Mesothelial cell of epicardium (in vitro differentiated cells): ENCODE measurements at places on chromosomes 5 and 9. TPM values are rescaled to one million over a fixed set of nuclear protein-coding genes. Genes with fewer than 3 reads are reported as not detected.

The ROPN1L gene
- total RNA-seq: 0.23 to 0.45 TPM in 2 of 3 replicates, not detected in the other

The HAVCR1 gene
- 0.20 to 0.66 TPM (median 0.25 TPM) in 3 replicates for total RNA-seq

The MARCOL gene
- 0.18 TPM in 1 of 3 replicates, not detected in the others for total RNA-seq

The CATSPER3 gene
- 1.1 to 1.5 TPM (median 1.4 TPM) in 3 replicates for total RNA-seq

The OR13F1 gene
- total RNA-seq: not detected in 3 replicates

The SVEP1 gene
- total RNA-seq: 44.5 to 47.2 TPM (median 45.2 TPM) in 3 replicates

The HTR1A gene
- 0.13 TPM in 1 of 3 replicates, not detected in the others for total RNA-seq

The CD72 gene
- total RNA-seq: 4.2 to 5.2 TPM (median 4.7 TPM) in 3 replicates

The SPATA6L gene
- total RNA-seq: 5.5 to 6.7 TPM (median 6.1 TPM) in 3 replicates

The SPINK13 gene
- total RNA-seq: not detected in 3 replicates

GRCh38 chr5:66249920-66250319 is 105.8 kb downstream of the SREK1 start:
- no peaks in the 10 kb centered on the region for H3K27me3 ChIP-seq
- H3K36me3 ChIP-seq: no peaks in the 10 kb centered on the region
- no peak overlapping the region for H3K27ac ChIP-seq
- no peak for DNase-seq

DNA sequence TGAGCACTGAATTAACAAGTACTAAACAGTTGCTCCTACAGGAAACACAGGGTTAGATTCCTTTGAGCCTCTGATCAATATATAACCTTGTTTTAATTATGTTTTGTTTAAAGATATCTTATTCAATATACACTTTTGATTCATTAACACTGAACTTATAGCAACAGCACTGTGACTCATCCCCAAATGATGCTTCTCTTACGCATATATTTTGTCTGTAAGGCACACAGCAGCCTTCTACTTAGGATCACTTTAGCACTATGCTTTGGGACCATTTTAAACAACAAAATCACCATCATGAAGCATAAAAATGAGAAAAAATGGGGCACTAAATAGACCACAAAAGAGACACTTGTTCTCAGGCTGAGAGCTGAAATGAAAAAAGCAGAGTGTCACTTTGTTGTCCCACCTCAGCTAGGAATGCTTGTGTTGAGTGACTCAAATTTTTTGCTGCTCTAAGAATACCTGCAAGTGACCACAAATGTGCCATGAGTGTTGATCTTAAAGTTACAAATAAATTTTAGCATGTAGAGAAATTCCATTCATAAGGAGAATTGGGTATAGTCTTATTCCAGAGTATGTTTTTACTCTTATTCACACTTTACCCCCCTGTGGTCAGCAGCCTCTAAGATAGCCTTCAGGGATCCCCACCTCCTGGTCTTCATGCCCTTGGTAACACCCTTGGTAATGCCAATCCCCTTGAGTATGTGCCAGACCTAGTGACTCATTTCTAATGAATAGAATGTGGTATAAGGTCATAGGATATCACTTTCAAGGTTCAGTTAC is 252.7 kb upstream of the IL12B start:
- H3K36me3 ChIP-seq: no peaks in the 10 kb centered on the region
- H3K4me1 ChIP-seq: no peaks in the 10 kb centered on the region
- H3K4me3 ChIP-seq: no peak overlapping the region
- DNase-seq: no peak

DNA sequence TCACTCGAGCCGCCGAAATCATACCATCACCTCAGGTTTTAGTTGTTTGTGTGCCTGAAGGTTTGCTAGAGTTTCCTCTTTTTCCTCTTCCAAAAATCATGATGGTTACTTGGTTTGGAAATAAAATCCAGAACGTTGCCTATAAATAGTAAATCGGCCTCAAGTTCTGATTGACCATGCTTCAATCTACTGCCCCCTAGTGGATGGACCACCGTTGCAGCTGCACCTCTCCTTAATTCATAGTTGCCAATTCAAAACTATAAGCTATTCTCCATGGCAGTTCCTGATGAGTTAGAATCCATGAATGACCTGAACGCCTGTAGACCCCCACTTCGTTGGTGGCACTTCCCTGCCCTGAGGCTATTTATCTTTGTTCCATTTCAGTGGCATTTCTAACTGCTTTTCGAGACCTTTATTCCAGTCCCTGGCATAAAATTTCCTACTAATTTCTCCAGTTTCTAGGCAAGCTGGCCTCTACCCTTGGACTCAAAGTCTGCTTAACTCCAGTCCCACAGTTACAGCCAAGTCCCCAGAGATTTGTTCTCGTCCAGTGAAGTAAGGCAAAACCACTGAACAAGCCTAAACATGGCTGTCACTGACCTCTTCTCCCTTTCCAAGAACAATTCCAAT is 422.6 kb downstream of the EFNA5 start:
- peaks cover 26% of the 10 kb centered on the region for H3K4me1 ChIP-seq
- DNase-seq: no peak
- H3K36me3 ChIP-seq: no peaks in the 10 kb centered on the region
- no peak overlapping the region for H3K4me3 ChIP-seq
- no peaks in the 10 kb centered on the region for H3K27me3 ChIP-seq

GRCh38 chr9:123843703-123844102 is 86.2 kb downstream of the DENND1A start:
- peaks cover 43% of the 10 kb centered on the region for H3K36me3 ChIP-seq
- H3K27ac ChIP-seq: no peak overlapping the region
- no peaks in the 10 kb centered on the region for H3K4me1 ChIP-seq
- H3K27me3 ChIP-seq: no peaks in the 10 kb centered on the region
- no peak for DNase-seq
- no peak overlapping the region for H3K4me3 ChIP-seq

GRCh38 chr5:147751156-147751830 is 31.2 kb downstream of the JAKMIP2 start:
- peak overlapping the region; percentile 0 for H3K27ac ChIP-seq
- H3K36me3 ChIP-seq: no peaks in the 10 kb centered on the region
- no peak overlapping the region for H3K4me3 ChIP-seq
- DNase-seq: no peak
- H3K4me1 ChIP-seq: peaks cover 18% of the 10 kb centered on the region
- no peaks in the 10 kb centered on the region for H3K27me3 ChIP-seq

DNA sequence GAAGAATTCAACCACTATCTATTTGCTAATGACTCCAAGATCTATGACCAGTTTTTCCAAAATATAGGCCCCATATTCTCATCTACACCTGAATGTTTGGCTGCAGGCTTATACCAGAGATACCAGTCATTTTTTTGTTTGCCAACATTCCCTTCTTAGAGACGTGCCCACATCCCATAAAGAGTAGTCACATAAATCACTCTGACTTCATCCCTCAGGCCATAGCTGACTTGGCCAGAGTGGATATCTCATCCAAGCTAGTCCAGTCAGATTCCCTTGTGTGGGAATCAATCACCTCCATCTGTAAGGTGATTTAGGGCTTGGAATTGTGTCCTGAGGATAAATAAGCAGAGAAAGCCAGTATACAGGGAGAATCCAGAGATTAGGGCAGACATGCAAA is 124.3 kb upstream of the SLC24A2 start:
- H3K27me3 ChIP-seq: no peaks in the 10 kb centered on the region
- H3K36me3 ChIP-seq: no peaks in the 10 kb centered on the region
- no peak overlapping the region for H3K27ac ChIP-seq
- no peak overlapping the region for H3K4me3 ChIP-seq
- DNase-seq: no peak

DNA sequence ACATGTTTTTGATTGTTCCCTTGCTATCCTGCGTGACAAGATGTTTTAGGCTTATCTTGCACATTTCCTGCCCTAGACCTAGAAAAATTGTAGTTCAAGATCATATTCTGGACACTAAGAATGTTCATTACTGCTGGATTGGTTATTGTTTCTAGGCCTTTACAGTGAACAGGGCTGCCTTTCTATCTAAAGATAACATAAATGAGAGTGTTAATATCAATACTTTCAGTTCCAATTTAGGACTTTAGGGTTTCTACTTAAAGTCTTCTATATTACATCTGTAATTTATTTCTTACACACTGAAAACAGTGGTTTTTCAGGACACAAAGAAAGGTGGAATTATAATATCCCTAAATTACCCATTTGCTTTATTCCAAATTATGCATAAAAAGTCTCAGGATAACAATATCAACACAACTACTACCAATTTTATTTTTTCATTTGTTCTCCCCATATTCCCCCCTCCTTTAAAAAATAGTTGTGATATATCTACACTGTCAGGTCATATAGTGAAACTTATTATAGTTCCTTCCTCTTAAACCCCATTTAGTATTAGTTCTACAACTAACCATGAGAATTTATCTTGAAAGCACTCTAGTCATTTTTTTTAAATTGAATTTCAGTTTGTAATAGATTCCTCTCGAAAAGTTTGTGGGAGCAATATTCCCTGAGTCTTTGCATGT is 293.9 kb upstream of the RIOK2 start:
- no peak overlapping the region for H3K27ac ChIP-seq
- H3K36me3 ChIP-seq: no peaks in the 10 kb centered on the region
- no peak overlapping the region for H3K4me3 ChIP-seq

DNA sequence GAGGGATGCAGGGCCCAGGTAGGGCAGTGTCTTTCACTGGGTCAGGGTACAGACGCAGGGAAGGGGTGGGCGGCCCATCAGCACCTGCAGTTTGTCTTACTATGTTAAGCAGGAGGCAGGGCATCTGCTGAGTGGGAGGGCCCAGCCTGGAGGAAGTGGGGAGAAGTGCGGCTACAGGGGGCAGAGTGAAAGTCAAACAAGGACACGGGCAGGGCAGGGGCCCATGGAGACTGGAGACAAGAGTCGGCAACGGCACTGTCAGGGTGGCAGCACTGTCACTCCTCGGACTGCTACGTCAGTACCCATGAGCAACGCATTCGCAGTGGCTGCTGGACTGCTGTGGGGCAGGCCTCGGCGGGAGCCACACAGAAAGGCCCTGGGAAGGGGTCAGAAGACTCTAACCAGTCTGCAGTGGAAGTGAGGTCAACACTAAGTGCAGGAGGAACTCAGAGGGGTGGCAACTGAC is 19.7 kb downstream of the CAMSAP1 start:
- H3K4me1 ChIP-seq: peaks cover 64% of the 10 kb centered on the region
- DNase-seq: no peak
- H3K27me3 ChIP-seq: no peaks in the 10 kb centered on the region
- H3K4me3 ChIP-seq: no peak overlapping the region
- H3K36me3 ChIP-seq: no peaks in the 10 kb centered on the region
- H3K27ac ChIP-seq: peak overlapping the region; percentile 83

- H3K4me3 ChIP-seq: no peak overlapping the region
- DNase-seq: no peak
- H3K27ac ChIP-seq: no peak overlapping the region
- H3K36me3 ChIP-seq: no peaks in the 10 kb centered on the region
Measured at GRCh38 chr9:135608999-135609317, 30.4 kb downstream of the GLT6D1 start.

DNA sequence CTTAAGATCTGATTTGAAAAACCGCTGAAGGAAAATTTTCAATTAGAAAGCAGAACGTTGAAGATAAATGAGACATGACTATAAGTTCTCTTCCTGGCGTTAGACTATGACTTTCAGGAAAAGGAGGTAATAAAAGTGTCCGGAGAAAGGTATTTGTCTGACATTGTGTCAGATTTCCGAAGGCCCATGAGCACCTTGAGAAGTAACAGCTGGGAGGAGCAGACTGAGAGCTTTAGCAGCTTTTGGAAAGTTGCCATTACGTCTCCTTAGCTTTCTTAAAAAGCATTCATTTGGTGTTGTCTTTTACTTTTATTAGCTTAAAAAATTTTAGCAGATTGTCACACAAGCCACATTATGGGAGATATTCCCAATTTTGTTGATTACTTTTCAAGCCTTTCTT is 363.5 kb downstream of the NDUFS4 start:
- H3K4me3 ChIP-seq: peak overlapping the region; percentile 11
- peak overlapping the region; percentile 82 for H3K27ac ChIP-seq
- H3K36me3 ChIP-seq: no peaks in the 10 kb centered on the region
- peaks cover 33% of the 10 kb centered on the region for H3K4me1 ChIP-seq
- H3K27me3 ChIP-seq: no peaks in the 10 kb centered on the region

DNA sequence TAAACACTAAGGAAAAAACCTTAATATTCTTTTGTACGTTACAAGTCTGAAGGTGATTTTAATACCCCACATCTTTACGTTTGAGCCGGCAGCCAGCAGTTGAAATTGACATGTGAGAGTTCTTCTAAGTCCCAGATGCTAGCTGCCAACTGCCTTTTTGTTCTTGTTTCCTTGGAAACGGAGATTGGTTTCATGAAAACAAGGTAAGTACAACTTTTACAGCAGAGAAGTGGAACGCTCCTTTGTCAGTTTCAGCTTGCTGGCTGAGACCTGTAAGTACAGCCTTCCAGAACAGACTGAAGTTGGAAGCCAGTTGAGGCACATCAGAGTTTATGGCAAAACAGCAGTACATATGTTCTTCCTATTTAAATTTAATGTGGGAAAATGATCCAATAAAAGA is 1018.4 kb upstream of the ARRDC3 start:
- no peaks in the 10 kb centered on the region for H3K27me3 ChIP-seq
- no peak overlapping the region for H3K4me3 ChIP-seq
- H3K4me1 ChIP-seq: no peaks in the 10 kb centered on the region
- no peaks in the 10 kb centered on the region for H3K36me3 ChIP-seq
- no peak for DNase-seq

DNA sequence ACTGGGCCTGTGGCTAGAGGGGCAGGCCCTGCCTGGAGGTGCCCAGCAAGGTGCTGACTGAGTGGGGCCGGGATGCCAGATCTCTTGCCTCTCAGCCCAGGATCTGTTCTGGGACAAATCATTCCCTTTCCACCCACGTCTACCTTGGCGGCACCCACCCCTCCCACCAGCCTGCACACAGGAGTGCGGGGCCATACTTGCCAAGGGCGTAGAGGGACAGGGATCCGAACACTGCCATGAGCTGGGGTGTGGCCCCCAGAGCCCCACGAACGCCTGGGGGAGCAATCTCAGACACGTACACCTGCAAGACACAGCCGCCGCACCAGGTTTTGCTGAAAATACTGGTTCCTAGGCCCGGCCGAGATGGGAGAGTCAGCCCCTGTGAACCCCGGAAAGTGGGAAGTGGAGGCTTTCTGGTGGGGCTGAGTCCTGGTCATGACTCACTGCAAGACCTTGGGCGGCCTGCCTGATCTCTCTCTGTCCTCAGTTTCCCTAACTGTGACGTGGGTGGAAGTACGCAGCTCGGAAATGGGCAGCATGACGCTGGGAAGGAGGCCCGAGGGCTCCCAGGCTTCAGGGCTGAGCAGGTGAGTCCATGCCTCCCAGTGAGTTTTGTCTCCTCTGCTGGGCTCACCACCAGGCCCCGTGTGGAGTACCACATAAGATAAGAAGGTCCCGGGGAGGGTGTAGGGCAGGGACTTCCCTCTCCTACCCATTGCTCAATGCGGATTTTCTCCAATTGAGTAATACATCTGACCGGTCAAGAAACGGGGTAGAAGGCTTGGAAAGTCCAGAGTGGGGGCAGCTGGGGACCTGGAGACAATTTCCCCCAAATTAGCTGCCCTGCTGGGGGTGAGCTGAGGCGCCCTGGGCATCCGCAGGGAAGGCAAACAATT is 2.6 kb downstream of the SLC2A6 start:
- peaks cover 5% of the 10 kb centered on the region for H3K4me1 ChIP-seq
- H3K27ac ChIP-seq: no peak overlapping the region
- H3K27me3 ChIP-seq: peaks cover 8% of the 10 kb centered on the region
- H3K36me3 ChIP-seq: peaks cover 3% of the 10 kb centered on the region
- DNase-seq: no peak

- no peak for DNase-seq
- H3K27me3 ChIP-seq: no peaks in the 10 kb centered on the region
- H3K27ac ChIP-seq: no peak overlapping the region
- H3K36me3 ChIP-seq: no peaks in the 10 kb centered on the region
Measured at GRCh38 chr9:6598249-6598725, 47.2 kb downstream of the GLDC start.

- H3K4me3 ChIP-seq: no peak overlapping the region
- no peak overlapping the region for H3K27ac ChIP-seq
- H3K27me3 ChIP-seq: peaks cover 59% of the 10 kb centered on the region
- H3K4me1 ChIP-seq: peaks cover 12% of the 10 kb centered on the region
- H3K36me3 ChIP-seq: peaks cover 15% of the 10 kb centered on the region
Measured at GRCh38 chr9:123685489-123686083, 244.3 kb downstream of the DENND1A start.
